Left hindlimb (tissue), 1 donor: ENCODE measurements at places on chromosomes 12 and 14.

- DNase-seq = no peak
These were observed 33.1 kb downstream of the DAAM1 start for GRCh38 chr14:59221568-59221967.

- DNase-seq = peak; percentile 4
These were observed 7.4 kb upstream of the CD9 start for GRCh38 chr12:6192604-6193380.

GRCh38 chr12:94566345-94566744, 84.0 kb downstream of the TMCC3 start:
- DNase-seq = no peak

GRCh38 chr14:90177539-90178189, 78.7 kb upstream of the PSMC1 start:
- DNase-seq = no peak
